Activated T-cell treated with anti-CD3 and anti-CD28 coated beads, Interleukin-2, amount 50 U/mL, for 72 hours (primary cell): ENCODE measurements at places on chromosomes 1 and 21. TPM values are rescaled to one million over a fixed set of nuclear protein-coding genes. Genes with fewer than 3 reads are reported as not detected.

The MTARC1 gene
- not detected for total RNA-seq

The SDC3 gene
- 0.25 TPM for total RNA-seq

The CD1B gene
- not detected for total RNA-seq

The FAM229A gene
- 14.0 TPM for total RNA-seq

The SAMD11 gene
- total RNA-seq = 0.12 TPM

The DPH5 gene
- total RNA-seq = 64.2 TPM

DNA sequence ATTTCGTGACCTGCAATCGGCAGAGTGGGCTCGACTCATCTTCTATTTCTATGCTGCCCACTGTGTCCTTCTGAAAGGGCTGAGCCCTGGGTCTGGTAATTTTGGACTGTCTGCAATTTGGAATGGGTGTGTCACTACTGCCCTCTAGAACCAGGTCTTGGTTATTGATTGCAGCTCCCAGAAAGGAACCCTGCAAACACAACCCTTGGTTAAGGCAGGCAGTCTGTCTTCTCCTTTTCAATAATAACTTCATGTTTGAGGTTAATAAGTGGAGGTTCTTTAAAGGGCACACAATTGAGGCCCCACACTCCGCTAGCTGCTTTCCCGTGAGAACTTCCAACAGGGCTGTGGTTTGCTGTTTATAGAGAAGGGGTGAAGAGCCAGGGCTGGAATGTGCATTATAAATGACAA lies 79.9 kb upstream of the LYST start:
- no peak for DNase-seq

- DNase-seq = no peak
Observed at GRCh38 chr1:56501426-56501825, 77.9 kb downstream of the PLPP3 start.

- no peak for DNase-seq
Observed at GRCh38 chr1:145922266-145922665, 3.7 kb upstream of the PEX11B start.

DNA sequence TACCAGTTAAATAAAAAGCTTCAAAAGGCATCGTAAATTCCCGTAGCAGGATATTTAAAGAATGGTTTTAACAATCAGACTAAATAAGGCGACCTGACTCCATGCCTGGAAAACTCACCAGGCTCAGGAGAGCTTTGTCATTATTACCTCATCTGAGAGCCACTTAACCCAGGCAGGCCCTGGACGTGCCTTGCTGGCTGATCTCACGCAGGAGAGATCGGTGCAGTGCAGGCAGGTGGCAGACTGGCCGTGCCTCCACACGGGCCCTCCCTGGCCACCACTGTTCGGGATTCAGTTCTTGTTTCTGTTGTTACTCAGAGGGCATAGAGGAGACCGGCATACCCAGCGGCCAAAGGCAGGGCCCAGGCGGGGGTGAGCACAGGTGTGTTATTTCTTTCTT lies 6.4 kb downstream of the MT1HL1 start:
- DNase-seq = no peak

DNA sequence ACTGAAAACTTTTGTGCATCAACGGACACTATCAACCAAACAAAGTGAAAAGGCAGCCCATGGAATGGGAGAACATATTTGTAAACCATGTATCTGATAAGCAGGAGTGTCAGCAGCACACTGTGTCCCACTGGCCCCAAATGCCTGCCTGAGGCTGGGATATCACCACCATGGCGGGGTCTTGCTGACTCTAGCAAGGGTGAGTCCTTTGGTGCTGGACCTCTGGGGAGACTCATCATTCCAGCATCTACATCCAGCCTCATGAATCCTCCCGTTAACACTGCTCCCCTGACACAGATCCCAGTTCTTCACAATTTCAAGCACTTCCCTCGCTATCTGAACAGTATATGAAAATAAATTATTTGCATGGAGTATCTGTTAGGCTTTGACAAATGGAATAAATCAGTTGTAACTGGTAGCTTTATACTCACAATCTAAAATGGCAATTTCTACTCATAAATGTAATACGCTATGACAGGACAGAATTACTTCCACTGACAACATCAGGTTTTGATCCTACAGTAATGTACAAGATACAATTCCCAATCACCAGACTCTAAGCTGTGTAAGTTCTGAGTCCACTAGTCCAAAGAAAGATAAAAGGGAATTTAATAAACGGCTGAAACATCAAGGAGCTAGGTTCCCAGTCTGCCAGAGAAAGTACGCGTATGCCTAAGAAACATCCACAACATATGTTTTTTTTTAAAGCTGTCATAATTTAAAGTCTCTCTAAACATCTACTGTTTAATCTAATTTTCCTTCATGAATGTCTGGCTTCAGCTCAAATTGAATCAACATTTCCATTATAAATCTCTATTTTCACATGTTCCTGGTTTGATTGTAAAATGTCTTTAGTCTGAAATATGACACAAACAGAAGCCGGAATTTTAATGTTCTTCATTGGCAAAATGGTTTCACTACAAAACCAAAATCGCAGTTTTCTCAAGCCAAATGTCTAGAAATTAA lies 95.1 kb downstream of the SIPA1L2 start:
- DNase-seq = no peak

GRCh38 chr1:229318056-229318455 lies 24.8 kb downstream of the CCSAP start:
- no peak for DNase-seq

DNA sequence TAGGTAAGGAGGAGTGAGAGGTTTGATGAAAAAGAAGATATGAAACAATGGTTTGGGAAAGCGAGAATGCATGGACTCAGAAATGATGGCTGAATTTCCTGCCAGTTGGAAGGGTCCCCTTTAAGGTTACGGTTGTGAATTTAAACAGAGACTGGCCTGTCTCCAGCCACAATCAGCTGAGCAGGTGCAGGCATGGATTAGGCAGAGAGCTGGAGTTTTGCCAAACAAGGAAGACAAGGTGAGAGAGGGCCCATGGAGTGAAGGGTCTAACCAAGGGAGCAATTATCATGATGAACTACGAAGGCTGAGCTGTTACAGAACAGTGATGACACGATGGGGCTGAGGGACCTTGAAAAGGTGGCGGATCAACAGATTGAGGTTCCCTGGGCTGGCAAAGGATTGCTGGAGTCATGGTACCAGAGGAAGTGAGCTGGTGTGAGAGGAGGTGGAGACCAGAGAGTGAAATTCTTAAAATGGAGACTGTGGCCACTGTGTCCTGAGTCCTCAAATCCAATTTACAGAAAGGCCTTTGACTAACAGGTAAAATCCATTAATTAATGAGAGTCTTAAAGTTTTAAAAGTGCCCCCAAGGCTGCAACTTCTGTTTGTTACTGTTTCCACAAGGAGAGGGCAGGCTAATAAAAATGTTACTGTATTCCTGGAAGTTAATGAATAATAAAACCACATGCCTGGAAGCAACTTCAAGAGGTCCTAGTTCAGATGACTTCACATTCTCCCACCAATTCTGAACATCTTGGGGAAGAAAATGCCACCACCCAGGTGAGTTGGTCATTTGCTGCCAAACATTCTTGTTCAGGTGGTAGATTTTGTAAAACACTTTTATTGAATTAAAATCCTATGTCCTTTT lies 41.5 kb downstream of the LHX9 start:
- DNase-seq = no peak

DNA sequence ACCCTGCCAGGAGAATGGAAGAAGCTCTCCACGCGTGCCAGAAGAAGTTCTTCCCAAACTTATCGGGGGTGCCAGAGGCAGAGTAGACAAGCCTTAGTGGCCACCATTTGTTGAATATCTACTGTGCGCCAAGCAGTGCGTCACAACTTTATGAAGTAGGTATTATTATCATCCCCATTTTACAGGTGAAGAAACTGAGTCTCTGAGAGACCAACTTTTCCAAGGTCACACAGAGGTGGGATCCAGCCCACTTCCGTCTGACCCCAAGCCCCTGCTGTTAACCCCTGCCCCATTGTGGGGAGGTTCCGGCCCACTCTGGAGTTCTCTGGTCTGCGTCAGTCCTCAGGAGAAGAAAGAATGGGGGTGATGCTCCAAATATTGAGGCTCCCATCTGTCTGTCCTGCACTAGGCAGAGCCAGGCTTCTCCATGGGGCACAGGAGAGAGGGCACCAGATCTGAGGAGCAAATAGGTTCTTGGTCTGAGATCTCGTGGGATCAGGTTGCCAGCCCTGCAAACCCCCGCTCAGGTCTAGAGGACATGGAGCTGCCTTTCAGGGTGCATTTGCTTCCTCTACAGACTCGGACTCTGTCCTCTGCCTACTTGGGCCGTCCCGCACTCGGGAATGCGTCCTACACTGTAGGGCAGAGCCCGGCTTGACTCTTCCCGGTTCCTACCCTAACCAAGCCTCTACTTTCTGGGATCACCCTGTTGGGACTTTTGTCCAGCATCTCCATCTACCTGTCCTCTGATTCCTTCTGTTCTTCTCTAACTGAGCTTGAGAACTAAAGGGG lies 2.1 kb downstream of the CDK18 start:
- no peak for DNase-seq

DNA sequence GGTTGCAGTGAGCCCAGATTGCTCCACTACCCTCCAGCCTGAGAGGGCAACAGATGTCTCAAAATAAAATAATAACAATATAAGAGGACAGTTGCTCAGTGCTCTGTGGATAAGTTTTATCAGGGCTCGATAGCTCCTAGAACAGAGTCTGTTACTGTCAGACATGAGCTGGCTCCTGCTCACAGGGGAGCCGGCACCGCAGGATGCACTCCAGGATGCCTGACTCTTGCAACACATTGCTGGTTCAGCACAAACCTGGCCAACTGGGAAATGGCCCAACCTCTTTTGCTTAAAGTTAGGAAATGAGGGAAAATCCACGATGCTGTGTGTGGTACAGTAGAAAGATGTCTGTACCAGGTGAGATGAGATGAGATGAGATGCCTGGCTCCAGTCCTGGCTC lies 5.8 kb upstream of the CTSE start:
- DNase-seq = no peak

DNA sequence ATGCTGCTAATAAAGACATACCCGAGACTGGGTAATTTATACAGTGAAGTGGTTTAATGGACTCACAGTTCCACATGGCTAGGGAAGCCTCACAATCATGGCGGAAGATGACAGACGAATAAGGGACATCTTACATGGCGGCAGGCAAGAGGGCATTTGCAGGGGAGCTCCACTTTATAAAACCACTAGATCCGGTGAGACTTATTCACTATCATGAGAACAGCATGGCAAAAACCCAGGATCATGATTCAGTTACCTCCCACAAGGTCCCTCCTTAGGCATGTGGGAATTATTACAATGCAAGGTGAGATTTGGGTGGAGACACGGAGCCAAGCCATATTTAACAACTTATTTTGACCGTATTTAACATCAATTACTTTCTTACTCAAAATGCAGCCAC lies 739.0 kb downstream of the NCAM2 start:
- DNase-seq = no peak

- no peak for DNase-seq
Observed at GRCh38 chr1:227058321-227058751, 118.2 kb downstream of the COQ8A start.

GRCh38 chr1:116127848-116128540 lies 16.8 kb downstream of the MAB21L3 start:
- peak; percentile 41 for DNase-seq

DNA sequence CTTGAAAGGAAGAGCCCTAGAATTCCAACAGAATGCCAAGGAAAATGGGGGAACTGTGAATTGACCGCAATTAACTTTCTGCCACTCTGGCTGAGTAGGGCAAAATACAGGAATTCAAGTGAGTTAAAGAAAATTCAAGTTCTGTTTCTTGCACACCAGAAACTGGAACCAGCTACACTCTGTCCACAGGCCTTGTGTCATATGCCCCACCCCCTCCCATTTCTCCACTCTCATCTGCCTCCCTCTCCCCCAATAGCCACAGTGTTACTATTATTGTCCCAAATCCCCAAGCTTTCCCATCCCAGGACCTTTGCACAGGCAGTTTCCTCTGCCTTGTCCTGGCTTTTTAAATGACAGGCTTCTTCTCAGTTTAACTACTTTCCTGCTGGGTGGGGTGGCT lies 4.3 kb upstream of the STK40 start:
- no peak for DNase-seq

DNA sequence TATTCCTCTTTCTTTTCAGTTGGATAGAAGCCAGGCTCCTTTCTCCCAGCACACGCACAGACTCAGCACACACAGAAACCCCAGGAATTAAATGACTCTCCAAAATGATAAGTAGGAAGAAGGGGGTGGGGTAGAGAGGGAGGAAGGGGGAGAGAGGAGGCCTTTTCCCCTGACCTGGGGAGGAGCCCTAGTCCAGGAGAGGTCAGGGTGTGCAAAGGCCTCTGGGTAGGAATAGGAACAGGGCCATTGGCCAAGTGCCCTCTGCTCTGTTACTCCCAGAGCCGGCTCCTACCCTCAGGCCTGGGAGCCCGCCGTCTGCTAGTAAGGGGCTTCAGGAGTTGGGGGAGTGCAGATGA lies 35.6 kb upstream of the PUM1 start:
- no peak for DNase-seq

- no peak for DNase-seq
Observed at GRCh38 chr1:187408212-187409004, 579.7 kb downstream of the PLA2G4A start.

- no peak for DNase-seq
Observed at GRCh38 chr1:28243685-28244311, 7.9 kb downstream of the ATP5IF1 start.

DNA sequence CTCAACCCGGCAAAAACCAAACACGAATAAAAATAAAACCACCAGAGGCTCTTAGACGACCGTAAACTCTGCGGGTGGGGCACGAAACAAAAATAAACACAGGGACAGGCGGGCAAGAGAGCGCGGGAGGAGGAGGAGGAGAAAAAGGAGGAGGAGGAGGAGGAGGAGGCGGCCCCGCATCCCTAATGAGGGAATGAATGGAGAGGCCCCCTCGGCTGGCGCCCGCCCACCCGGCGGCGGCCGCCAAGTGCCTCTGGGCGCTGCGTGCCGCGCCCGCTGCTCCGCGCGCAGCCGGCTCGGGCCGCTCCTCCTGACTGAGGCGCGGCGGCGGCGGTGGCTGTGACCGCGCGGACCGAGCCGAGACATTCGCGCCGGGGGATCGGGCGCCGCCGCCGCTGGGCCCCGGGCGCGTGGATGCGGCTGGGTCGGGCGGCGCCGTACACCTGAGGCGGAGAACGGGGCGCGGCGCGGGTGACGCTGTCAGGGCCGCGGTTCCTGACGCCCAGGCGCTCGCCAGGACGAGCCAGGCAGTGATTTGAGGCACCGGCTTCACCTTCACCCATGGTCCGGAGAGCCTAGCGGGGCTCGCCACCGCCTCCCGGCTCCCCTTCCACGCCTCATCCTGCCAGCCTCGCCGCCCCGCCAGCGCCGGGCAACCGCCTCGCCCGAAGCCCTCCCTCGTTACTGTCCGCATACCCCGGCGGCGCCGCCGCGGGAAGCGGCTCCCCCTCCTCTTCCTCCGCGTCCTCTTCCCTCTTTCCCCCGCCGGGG lies at the start of gene MARK1:
TSS of gene MARK1 (plus strand) at position 229 of the 771 bp plus-strand sequence. CDS start 687 bp downstream, outside the sequence.
- DNase-seq = peak; percentile 27

DNA sequence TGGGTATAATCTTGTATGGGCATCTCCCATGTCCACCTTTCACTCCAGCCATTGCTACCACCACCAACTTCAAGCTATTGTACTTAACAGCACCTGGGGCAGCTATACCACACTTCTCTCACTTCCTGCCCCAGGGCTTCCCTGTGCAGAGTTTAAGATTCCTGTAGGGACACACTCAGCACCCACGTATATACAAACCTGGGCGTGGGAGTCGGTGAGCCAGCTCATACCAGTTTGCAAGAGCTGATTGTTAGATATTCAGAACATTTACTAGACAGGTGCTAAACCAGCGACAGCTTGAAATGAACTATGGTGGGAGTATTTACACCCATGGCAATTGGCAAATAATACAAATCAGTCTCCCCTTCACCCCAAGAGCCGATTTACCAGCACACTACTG lies 114.8 kb upstream of the CSF3R start:
- DNase-seq = no peak
